ENCODE measurements at places on chromosomes 11 and 22.

GRCh38 chr22:27022896-27023361 is 365.5 kb downstream of the MIAT start:
- no peak for DNase-seq

DNA sequence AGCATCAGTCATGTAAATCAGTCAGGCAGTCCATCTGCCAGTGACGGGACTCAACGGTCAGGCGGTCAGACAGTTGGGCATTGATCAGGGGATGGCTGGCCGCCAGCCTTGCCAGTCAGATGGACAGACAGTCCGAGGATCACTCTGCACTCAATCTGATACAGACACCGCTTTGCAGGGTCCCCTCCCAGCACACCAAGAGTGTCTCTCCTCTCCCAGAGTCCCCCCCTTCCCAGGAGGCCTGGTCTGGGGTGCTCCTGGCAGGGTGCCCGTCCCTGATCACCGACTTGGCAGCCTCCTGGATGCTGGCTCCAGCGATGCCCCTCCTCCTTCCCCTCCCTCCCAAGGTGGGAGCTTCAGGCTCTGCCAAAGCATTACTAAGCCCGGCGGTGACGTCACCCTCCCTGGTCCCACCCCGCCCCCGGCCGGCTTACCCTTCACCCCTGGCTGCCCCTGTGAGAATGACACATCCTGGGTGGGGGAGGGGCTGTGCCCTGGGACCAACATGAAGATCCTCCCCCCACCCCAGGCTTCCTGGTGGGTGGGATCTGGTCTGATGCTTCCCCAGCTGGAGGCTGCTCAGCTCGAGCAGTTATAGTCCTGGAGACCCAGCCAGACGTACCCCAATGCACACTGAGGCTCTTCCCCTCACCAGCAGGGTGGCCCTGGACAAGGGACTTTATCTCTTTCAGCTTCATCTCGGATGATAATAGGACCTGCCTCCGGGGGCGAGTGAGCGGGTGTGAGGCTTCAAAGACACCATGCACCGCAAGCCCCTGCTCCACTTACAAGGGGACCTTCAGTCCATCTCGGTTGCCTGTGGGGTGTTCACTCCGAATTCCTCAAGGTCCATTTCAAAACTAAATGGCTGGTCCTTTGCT is 69.2 kb downstream of the CD82 start:
- DNase-seq = no peak

GRCh38 chr11:110173811-110174644 is 80.8 kb downstream of the ZC3H12C start:
- DNase-seq = peak; percentile 42

GRCh38 chr11:63609971-63610580 is 4.2 kb downstream of the PLAAT3 start:
- DNase-seq = no peak

- no peak for DNase-seq
These were observed 100.4 kb downstream of the ARL14EP start for GRCh38 chr11:30423279-30423648.

DNA sequence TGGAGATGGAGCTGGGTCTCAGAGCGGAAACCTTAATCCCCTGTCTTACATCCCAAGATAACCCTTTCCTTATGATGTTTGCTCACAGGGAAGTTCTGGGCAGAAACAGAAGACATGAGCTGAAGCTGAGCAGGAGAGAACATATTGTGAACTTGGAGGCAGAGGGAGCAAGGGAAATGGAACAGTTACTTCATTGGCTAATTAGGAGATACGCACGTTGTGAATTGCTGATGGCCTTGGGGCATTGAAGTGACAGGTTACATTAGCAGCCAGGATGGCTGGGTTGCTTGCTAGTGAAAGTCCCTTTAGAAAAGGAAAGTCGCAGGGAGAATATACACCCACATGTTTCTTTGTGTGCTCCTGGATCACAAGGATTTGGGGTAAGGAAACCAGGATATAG is 48.7 kb downstream of the TENM4 start:
- no peak for DNase-seq

DNA sequence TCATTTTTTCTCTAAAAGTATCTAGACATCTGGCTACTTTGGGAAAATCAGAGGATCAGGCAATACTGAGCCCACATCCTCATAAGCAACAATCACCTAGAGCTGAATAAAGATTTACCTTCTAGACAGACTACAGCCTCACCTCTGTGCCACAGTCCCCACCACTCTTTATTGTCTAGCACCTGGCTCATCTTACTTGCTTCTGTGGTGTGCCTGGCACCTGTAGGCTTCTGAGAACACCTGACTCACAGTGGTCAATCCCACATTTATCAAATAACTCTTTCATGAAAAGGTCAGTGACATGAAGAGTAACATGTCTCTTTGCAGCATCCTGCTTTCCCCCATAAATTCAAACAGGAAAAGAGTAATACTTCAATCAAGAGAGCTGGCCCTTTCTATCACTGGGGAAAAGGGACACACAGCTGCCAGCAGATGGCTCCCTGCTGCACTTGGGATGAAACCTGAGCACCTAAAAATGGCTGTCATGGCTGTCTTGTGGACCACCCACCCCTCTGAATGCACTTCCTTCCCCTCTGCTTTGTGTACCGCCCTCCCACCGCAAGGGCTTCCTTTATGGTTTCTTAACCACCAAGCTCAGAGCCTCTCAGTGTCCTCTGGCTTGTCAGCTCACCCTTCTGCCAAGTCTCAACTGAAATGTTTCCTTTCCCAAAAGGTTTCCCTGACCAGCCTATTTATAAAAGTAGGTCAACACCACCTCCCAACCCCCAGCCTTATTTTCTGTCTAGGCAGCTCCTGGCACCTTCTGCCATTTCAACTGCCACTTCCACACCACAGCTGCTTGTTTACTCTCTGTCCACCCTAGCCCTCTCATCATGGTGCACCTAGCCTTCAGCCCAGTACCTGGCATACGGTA is 9.3 kb downstream of the TFIP11 start:
- peak; percentile 77 for DNase-seq

DNA sequence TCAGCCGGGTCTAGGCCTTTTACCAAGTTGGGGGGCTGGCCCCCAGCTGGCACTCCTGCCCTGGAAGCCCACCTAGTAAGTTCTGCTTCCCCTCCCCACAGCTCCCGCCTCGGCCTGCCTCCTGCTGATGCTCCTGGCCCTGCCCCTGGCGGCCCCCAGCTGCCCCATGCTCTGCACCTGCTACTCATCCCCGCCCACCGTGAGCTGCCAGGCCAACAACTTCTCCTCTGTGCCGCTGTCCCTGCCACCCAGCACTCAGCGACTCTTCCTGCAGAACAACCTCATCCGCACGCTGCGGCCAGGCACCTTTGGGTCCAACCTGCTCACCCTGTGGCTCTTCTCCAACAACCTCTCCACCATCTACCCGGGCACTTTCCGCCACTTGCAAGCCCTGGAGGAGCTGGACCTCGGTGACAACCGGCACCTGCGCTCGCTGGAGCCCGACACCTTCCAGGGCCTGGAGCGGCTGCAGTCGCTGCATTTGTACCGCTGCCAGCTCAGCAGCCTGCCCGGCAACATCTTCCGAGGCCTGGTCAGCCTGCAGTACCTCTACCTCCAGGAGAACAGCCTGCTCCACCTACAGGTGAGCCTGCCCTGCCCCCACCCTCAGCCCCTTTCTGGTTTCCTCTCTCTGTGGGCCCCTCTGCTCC is 7.3 kb downstream of the RTN4RL2 start:
- DNase-seq = no peak

GRCh38 chr22:25508161-25508560 is 56.3 kb upstream of the GRK3 start:
- no peak for DNase-seq

- no peak for DNase-seq
These were observed 77.0 kb upstream of the DDI1 start for GRCh38 chr11:103959279-103959942.

GRCh38 chr11:126868741-126869140 is 131.8 kb downstream of the KIRREL3 start:
- no peak for DNase-seq

DNA sequence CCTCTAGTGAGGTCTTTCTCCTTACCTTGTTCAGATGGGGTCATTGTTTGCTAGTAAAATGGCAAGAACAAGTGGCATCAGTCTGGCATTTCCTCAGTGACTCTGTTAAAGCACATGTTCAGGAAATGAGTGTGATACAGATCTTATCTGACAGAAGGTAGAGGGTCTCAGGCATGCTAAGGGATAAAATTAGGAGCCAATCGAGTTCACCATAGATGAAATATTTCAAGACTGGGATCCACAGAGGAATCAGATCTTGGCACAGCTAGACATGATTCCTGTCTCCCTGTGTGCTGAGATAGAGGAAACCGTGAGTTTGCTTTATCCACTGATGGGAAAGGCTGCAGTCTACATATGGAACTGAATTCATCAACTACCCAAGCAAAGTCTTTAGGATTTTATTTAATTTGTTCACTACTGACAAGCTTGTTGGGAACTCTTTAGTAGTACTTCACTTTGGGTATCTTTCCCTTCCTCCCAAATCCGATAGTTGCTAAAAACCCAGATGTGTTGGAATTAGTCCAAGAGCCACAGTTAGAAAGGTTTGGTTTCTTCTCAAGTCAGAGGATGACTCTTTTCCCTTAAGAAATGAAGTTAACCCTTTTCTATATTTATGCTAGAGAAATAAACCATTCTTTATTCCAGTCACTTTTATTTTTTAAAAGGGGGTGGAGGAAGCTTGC is 18.4 kb downstream of the FAM118B start:
- DNase-seq = no peak

GRCh38 chr22:25078591-25078990 is 121.1 kb upstream of the CRYBB3 start:
- DNase-seq = no peak
